ENCODE measurements at places on chromosomes 6 and 20.

- DNase-seq = no peak
These were observed 6.0 kb upstream of the MTG2 start for GRCh38 chr20:62176866-62177265.

DNA sequence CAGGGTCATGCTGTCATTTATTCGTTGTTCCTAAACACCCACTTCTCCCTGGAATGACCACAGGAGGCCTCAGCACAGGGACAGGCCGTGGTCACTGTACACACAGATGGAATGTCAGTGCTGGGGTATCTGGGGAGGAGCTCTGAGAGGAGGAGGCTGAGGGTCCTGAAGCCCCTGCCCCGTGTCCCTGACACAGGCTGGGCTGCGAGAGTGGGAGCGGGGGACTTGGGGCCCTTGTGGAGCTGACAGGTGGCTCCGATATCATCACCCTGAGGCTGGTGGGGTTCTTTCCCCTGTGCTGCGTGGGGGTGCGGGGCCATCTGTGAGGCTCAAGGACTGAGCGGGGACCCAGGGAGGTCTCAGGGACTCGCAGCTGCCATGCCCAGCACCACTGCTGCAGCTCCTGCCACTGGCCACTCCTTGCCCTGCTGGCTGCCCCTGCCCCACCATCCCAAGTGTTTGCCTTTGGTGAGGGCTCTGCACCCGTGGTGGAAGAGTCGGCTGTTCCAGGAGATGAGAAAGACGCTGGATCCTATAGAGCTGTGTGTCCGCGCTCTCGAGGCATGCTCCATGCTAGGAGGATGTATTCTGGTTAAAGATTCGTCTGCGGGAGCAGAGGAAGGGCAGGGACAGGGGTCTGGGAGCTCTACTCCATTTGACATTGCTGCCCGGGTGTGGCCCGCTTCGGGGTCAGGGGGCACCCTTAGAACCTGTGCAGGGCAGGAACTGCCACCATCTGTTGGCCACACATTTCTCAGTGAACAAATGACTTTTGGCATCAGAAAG, 18.9 kb downstream of the NPEPL1 start:
- DNase-seq = no peak

DNA sequence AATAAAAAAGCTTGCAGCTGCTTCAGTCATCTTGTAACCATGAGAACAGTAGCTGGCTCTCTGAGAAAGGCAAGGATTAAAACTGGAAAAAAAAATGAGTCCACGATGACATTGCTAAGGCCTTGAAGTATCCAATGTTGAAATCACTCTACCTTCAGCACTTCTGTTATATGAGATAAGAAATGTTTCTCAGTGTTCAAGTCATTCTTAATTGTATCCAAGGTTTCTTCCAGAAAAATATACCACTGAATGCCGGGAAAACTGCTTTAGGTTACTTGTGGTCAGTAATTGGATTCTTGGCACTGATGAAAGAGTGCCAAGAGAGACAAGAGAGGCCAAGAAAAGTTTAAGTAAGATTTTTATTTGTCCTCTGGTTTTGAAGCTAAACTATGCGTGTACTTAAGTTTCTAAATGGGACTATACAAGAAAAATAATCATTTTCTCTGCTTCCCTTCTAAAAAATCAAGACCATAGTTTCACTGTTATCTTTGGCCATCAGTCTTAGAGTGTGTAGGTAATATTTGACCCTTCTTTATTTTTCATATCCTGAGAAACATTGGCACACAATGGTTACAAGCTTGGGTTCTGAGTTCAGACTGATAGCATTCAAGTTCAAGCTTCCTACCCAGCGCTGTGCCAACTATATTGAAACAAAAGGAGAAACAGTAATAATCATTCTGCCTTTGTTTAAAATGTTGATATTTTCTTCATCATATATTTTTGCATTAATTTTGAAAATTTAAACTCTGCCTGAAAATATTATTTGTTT, 84.6 kb downstream of the TRDN start:
- DNase-seq = no peak

GRCh38 chr6:12081771-12082170, 69.7 kb downstream of the HIVEP1 start:
- no peak for DNase-seq

- DNase-seq = no peak
These were observed 119.9 kb upstream of the PRND start for GRCh38 chr20:4601630-4602296.

DNA sequence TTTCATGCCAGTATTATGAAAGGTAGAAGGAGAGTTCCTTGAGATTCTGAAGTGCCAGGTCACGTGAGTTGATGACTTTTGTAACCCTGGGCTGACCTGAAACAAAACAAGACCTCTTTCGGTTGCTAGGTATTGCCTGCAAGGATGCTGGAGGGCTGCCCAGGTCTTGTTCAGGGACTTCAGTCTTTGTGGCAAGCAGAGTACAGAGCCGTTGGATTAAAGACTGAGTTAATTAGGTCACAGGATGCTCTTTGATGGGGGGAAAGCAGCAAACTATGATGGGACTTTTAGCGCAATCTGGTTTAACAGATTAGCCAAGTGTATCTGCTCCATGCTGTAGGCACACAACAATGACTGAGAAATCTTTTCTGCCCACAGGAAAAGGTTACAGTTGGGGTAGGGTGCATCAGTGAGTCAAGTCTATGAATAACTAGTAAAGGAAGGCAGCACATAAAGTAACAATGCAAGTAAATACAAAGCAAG, 12.8 kb upstream of the ELOVL5 start:
- DNase-seq = no peak

DNA sequence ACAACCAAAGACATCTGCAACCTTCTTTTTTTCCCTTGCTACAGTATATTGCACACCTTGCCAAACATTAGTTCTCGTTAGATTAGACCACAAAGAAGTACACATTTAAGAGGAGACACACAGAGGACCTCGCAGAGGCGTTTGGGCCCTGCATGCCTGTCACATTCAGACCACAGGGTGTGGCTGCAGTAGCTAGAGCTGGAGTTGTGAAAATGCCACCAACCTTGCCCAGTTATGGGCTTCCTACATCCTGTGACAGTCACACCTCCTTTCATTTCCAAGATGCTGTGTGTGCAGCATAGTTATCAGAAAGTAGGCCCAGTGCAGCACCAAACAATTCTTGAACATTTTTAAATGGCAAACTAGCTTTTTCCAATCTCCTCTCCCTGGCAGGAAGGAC, 2.4 kb downstream of the SYNE1 start:
- DNase-seq = no peak

DNA sequence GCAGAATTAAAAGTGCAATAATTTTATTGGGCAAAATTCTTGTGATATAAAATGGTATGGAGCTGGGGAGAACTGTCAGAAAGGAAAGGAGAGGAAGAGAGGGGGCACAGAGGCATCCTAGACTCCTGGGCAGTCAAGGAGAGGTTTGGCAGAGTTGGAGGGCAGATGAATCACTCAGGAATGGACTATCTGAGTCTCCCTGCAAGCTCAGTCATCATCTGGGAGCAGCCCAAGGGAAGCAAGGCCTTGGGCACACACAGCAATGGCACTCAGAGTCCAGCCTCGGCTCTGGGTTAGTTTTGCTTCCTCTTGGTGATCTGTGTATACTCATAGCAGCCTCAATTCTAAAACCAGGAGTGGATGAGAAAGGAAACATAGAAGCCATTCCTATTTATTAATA, 67.2 kb downstream of the SLC22A1 start:
- no peak for DNase-seq

DNA sequence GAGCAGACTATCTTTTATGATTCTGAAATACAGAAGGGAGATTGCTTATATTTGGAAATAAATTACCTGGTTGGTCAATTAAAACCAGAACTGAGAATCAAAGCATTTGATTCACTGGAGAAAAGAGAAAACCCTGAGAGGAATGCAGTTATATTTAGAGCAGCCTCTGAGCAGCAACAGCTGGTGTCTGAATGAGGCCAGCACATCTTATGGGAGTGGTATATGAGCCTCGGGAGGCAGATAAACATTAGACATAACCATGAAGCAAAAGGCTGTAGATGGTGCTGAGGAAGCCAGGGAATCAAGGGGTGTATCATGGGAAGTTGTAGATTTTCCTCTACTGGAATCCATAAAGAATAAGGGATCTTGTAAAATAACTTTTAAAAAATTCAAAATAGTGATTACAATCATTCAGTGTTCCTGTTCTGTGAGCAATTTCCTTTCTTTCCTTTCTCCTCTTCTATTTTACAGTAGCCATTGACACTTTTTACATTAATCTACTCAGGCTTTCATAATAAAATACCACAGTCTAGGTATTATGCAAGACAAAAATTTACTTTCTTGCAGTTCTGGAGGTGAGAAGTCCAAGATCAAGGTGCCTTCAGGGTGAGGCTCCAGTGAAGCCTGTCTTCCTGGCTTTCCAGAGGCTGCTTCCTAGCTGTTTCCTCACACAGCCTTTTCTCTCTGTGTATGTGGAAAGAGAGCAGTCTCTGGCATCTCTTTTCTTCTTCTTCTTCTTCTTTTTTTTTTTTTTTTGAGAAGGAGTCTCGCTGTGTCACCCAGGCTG, 32.8 kb upstream of the ENPP5 start:
- no peak for DNase-seq

GRCh38 chr6:167397712-167398111, 72.8 kb downstream of the TTLL2 start:
- DNase-seq = no peak

GRCh38 chr6:43845646-43846045, 75.6 kb downstream of the VEGFA start:
- DNase-seq = no peak

GRCh38 chr6:30749554-30750378, 5.4 kb upstream of the IER3 start:
- DNase-seq = no peak

DNA sequence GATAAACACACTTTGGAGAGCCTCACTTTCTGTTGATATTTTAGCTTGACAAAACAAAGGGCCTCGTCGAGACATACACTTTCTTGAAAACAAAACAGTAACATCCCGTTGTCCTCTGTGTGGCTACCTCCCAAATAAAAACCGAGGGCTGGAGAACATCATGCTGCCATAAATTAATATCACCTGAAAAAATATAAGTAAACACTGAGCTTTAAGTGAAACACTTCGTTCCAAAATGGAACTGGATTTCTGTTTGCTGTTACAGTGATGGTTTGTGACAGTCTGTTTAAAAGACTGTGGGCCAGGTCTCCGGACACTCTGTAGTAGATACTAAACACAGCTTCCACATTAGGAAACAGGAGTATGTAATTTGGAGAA, 187.2 kb downstream of the SMOC2 start:
- no peak for DNase-seq

- no peak for DNase-seq
These were observed 10.5 kb downstream of the PIGT start for GRCh38 chr20:45426320-45427016.

Measured in cortex of kidney (tissue), 1 donor.